Spleen (tissue), 13 donors: ENCODE measurements at places on chromosomes 13 and 19.
A peak's percentile ranks its signal among the peaks of the same experiment; 100 is the strongest.

DNA sequence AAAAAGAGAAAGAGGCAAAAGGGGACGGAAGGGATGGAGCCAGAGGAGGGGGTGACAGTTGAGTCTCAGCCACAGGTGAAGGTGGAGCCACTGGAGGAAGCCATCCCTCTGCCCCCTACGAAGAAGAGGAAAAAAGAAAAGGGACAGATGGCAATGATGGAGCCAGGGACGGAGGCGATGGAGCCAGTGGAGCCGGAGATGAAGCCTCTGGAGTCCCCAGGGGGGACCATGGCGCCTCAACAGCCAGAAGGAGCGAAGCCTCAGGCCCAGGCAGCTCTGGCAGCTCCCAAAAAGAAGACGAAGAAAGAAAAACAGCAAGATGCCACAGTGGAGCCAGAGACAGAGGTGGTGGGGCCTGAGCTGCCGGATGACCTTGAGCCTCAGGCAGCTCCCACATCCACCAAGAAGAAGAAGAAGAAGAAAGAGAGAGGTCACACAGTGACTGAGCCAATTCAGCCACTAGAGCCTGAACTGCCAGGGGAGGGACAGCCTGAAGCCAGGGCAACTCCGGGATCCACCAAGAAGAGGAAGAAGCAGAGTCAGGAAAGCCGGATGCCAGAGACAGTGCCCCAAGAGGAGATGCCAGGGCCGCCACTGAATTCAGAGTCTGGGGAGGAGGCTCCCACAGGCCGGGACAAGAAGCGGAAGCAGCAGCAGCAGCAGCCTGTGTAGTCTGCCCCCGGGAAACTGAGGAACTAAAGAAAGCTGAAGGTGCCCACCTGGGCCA, 2.5 kb downstream of the POLR1G start:
- no peak for DNase-seq

DNA sequence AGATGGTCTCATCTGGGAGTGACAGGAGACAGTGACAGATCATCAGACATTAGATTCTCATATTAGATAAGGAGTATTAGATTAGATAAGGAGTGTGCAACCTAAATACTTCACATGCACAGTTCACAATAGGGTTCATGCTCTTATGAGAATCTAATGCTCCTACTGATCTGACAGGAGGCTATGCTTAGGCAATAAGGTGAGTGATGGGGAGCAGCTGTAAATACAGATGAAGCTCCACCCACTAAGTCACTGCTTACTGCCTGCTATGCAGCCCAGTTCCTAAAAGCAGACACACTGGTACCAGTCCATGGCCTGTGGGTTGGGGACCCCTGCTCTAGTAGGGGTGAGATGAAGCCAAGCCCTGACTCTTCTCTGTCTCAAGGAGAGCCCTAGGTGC, 10.0 kb upstream of the IGFL3 start:
- no peak for DNase-seq

- DNase-seq, result no peak
These were observed 178.4 kb downstream of the MYO16 start for GRCh38 chr13:108807841-108808240.

DNA sequence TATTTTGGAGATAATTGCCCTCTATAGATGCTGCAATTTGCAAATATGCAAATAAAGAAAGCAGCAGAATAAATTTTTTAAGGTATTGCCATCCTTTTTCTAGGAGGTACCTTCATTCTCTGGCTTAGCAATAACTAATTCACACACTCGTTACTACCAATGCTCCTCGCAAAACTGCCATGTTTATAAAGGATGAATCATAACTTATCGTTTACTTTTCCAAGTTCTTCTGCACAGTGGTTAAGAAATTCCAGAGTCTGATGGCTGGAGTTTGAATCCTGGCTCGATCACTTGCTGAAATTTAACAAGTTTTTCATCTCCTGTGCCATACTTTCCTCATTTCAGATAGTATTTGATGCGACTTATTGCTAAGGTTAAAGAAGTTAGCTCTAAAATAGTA, 708.6 kb upstream of the KLHL1 start:
- no peak for DNase-seq

GRCh38 chr19:34104557-34104956, 67.7 kb upstream of the LSM14A start:
- DNase-seq, result no peak

GRCh38 chr19:33673258-33673875, 51.6 kb downstream of the CHST8 start:
- DNase-seq, result peak; percentile 33

GRCh38 chr19:35558400-35559280, 4.8 kb downstream of the ATP4A start:
- peak; percentile 67 for DNase-seq
